ENCODE measurements at places on chromosomes 3 and 15.
A peak's percentile ranks its signal among the peaks of the same experiment; 100 is the strongest.

- no peak for DNase-seq
Observed at GRCh38 chr3:143298886-143299535, 179.4 kb downstream of the CHST2 start.

DNA sequence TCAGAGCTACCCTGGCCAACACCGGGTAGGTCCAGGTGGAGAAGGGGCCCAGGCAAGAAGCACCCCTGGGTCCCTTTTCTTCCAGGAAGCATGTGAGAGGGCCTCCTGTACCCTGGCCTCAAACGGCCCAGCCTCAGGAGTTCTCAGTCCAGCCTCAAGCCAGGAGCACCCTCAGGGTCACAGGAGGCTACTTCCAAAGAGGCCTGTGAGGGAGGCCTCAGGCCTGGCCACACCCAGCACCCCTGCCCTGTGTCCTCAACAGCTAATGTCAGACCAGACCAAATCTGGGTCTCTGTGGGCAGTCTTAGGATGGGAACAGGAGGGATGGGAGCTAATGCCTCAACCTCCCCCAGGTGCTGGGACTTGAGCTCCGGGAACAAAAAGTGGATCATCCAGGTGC is 23.5 kb downstream of the PTH1R start:
- DNase-seq: no peak

- DNase-seq: no peak
Observed at GRCh38 chr3:170002879-170003278, 34.9 kb upstream of the GPR160 start.

DNA sequence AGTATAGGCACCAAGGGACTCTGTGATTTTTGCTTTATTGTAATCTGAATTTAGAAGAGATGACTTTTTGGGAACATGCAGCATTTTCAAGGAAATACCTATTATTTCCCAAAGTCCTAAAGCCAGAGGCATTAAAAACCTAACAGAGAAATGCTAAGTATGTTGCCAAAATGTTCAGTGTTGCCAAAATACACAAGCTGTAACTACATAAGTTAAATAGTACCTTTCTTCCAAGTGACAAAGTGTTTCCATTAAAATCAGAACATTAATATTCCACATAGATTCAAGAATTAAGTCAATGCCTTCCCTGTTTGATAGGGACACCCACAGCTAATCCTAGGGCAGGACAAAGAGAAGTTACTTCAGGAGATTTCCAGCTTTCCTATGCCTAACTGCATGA is 42.0 kb downstream of the MKRN2 start:
- DNase-seq: no peak

DNA sequence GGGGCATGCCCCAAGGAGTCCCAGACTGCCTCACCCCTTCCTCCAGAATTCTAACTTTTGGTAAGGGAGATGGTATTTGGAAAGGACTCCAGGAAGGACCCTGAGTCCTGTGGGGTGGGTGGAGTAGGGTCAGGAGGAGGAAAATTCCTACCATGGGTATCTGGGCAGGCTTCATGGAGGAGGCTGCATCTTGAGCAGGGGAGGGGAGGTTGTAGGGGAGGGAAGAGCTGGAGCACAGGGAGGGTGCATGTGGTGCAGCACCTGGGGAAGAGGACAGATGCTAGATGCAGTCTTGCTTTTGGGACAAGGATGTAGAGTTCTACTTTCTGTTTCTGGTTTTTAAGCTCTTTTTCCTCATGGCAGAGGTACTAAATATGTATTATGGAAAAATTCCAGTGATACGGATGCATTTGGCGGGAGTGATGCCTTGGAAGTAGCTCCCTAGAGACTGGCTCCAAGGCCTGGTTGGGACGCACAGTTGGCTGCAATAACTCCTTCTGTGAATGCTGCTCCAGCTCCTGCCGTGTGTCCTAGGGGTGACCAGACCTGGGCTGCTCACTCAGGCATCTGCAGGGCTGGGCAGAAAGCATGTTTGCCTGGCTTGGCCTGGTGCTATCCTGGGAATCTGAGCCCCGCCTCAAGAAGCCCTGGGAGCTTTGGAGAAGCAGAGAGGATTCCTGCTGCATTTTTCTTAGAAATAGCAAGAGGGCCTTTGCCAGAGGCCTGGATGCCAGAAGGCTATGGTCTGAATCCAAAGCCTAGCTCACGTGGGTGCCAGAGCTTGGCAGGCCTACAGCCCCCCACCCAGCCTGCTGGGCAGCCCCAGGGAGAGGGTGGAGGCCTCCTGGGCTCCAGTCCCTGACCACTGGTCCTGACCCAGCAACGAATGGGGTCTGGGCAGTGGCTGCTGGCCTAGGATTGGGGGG is 10.1 kb downstream of the SEMA3F start:
- no peak for DNase-seq

- no peak for DNase-seq
Observed at GRCh38 chr3:143700431-143700975, 147.8 kb downstream of the SLC9A9 start.

DNA sequence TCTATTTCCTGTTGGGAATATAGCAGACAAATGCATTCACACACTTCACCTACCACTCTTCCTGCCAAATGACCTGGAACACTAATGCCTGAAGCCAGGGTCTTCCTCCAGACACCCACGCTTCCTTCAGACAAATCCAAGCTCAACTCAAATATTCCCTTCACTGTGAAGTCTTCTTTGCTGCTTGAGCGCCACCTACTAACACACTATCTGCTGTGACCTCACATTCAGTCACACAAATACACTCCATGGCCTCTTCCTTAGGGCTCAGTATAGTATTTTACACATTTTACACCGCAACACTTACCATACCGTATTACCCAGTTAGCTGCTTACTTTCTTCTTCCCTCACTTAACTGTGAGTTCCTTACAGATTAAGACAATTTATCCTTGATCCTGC is 149.4 kb downstream of the SHOX2 start:
- no peak for DNase-seq

GRCh38 chr3:187810021-187810446 is 64.8 kb upstream of the BCL6 start:
- peak; percentile 13 for DNase-seq

DNA sequence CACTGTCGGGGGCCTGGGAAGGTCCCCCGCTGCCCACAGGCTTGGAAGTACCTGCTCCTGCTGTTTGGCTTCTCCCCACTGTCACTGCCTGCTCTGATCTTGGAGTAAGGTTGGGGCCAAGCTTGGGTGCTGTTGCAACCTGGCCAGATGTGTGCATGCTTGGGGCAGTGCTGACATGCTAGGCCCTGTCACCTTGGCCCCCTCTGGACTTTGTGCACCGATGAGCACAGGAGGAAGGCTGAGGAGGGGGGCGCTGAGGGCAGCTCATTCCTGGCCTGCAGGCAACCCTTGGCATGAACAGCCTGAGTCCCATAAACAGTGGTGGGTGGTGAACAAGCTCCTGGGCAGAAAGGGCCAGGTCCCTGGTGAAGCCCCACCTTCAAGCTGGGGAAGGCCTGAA is 4.0 kb upstream of the XCR1 start:
- DNase-seq: no peak

- DNase-seq: no peak
Observed at GRCh38 chr3:35448121-35448520, 191.2 kb upstream of the ARPP21 start.

DNA sequence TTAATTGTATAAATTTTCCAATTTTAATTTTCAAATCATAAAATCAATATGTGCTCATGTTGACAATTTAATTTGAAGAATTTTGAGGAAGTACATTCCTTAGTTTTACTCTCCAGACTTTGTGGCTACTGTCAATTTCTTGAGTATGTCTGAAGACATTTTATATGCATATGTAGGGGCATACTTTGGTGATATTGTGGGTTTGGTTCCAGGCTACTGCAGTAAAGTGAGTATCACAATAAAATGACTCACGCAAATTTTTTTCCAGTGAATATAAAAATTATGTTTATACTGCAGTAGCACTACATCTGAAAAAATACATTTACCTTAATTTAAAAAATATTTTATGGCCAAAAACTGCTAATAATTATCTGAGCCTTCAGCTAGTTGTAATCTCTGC is 123.2 kb upstream of the PLCL2 start:
- no peak for DNase-seq

DNA sequence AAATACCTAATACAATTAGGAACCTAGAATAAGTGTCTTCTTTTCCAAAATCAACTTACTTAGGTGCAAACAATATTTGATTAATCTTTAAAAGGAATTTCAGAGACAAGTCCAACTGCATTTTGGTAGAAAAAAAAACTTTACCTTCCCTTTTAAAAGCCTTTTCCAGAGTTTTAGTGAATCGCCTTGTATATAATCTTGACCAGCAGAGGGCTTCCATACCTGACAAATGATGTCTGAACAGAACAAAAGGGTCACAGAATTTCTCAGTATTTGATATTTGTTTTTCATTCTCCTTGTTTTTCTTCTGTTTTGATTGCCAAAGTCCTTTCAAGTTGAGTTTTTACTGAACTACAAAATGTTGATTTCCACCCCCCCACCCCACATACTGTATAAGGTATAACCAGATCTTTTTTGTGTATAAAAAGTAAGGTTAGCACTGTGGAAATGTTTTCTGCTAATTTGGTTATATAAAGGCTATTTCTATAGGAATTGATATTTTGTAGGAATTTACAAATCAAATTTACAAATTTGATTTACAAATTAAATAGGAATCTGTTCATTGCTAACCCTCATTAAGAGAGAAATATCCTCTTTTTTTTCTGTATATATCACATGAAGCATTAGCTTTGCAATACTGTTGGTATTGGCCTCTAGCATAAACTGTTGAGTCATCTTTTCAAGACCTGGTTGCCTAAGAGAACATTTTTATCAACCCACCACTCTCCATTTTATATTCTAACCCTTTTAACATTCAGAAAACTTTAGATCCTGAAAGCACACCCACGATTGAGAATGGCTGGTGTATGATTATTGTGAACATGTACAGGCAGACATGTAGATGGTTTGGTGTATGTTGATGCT is 464.1 kb upstream of the RARB start:
- peak; percentile 15 for DNase-seq

DNA sequence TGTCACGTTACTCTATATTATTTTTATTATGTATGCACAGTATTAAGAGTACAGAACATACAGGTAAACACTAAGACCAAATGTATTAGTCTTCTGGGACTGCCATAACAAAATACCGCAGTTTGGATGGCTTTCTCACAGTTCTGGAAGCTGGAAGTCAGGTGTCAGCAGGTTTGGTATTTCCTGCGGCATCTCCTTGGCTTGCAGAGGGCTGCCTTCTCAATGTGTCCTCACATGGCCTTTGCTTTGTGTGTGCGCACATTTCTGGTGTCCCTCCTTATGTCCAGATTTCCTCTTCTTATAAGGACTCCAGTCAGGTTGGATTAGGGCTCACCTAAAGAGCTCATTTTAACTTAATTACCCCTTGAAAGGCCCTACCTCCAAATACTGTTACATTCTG is 53.8 kb upstream of the CPOX start:
- DNase-seq: no peak

DNA sequence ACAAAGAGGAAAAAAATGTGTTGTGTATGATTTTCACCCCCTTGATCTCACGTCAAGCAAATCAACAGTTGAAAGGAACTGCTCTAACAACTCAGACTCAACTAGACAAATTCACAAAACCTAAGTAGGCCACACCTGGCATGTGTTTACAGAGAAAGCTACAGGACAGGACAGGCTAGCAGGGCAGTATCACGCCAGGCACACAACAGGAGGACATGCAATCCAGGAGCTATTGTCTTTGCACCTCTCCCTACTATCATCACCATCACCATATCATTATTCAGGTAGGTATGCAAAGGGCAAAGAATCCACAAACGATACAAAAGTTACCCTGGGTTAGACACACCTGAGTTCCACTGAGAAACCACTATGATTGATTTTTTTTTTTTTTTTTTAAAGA is 86.4 kb downstream of the TBL1XR1 start:
- DNase-seq: no peak

DNA sequence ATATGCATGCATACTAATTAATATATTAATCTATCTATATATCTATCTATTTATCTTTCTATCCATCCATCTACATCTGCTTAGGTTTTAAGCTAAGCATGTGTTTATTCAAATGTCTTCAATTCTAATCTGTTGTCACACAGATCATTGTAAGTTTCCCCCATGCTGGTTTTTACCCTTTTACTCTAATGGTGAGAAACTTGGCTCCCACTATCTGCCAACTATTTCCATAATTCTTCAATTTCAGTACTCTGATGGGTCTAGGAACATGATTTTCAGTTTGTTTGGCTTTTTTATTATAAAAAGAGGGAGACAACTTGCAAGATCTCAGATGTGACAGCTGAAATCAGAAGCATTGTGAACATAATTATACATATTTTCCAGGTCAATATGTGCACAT is 773.8 kb downstream of the PLOD2 start:
- no peak for DNase-seq

DNA sequence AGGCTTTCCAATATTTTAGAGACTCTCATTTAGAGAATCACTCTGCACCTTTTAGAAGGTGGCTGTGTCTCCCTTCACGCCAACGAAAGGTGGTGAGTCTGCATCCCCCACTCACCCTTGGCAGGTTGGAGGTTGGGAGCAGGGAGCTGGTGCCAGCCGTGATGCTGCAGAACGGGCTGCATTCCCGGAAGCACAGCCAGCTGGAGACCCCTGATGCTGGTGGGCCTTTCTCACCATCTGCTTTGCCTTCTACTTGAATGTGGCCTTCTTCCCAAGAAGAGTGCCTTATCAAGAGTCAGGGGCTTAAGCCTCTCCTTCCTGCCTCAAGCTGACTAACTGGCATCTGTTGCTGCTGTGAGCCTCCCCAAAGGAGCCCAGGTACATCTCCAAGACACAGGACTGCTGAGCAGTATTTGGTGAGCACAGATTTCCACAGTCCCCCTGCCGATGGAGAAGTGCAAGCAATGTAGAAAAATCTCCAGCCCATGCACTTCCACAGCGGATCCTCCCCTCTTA is 17.7 kb upstream of the HEG1 start:
- DNase-seq: no peak

DNA sequence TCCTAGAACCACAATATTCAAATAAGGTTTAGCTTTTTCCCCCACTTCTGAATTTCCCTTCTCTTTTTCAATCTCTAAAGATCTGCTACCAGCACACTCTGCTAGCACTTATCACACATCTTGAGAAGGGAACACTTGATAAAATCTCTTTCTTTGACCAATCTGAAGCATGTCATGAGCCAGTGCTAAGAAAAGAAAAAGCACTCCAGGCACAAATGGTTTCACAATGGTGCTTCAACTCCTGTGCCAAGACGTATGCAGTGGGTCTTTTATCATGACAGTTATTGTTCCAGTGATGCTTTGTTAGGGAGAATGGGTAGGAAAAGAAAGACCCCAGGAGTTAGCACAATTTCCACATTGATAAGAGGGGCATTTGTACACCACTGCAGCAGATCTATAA is 248.4 kb downstream of the ZNF385D start:
- DNase-seq: no peak

DNA sequence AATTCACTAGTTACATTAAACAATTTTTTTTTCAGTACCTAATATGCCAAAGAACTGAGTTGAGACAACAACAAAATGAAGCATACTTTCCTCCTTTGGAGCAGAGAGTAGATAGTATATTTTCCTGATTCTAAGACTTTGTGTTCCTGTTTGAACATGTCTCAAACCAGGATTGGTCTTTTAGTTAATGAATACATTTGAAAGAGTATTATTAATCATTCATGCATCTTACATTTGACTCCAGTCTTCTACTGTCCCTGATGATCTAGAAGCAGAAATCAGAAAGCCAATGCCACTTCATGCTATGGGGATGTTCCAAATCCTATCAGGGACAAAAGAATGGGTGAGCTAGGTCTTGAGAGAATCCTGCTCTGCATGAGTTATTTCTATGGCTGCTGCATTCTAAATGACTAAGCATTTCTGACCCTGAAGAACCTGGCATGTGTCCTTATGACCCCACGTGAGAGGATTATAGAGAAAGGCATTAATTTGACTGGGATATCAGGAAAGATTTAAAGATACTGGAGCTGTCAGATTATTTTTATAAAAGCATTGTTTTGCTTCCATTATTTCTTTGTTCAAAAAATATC is 32.9 kb upstream of the MBNL1 start:
- peak; percentile 8 for DNase-seq
